ENCODE measurements at places on chromosomes 3 and 15. TPM values are rescaled to one million over a fixed set of nuclear protein-coding genes. Genes with fewer than 3 reads are reported as not detected.

DNA sequence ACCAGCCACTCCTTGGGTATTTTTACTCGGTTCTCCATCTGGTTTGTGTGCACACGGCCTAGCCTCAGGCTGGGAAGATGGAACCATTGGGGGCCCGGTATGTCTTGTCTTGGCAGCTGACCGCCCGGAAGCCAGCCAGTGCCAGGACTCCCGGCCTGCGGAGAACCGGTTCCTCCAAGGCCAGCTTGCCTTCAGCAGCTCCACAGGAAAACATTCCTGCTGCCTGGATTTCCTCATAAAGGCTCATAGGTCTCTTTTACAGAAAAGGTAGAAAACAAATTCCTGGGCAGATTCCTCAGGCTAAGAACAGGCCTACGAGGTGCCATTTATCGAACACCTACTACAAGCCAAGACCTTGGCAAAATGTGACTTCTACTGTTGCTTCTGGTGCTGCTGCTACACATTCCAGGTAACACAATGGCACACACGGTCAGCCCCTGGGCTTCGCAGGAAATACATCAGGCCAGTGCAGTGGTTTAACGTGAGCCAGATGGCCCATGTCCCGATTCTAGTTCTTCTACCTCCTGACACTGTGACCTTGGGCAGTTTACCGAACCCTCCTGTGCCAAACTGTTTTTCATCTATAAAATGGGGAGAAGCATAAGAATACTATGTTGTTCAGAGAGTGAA is 141.8 kb downstream of the OPA1 start:
- no peak for DNase-seq

GRCh38 chr3:66618066-66618465 is 117.2 kb upstream of the LRIG1 start:
- DNase-seq = no peak

The DZIP1L gene
- total RNA-seq = not detected

The KLF13 gene
- total RNA-seq = 32.9 TPM

GRCh38 chr3:61078048-61078752 is 173.1 kb downstream of the FHIT start:
- no peak for DNase-seq

The KCNMB3 gene
- 28.3 TPM for total RNA-seq

DNA sequence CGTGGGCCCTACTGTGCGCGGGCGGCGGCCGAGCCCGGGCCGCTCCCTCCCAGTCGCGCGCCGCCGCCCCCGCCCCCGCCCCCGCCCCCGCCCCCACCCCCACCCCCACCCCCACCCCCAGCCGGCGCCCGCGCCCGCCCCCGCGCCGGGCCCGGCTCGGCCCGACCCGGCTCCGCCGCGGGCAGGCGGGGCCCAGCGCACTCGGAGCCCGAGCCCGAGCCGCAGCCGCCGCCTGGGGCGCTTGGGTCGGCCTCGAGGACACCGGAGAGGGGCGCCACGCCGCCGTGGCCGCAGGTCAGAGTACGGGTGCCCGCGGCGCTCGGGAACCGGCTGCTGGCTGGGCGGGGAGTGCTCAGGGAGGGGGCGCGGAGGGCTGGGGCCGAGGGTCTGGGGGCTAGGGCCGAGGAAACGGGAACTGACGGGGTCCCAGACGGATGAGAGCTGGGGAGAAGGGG is 1.1 kb upstream of the PPARG start:
- no peak for DNase-seq

The C3orf62 gene
- 1.6 TPM for total RNA-seq

DNA sequence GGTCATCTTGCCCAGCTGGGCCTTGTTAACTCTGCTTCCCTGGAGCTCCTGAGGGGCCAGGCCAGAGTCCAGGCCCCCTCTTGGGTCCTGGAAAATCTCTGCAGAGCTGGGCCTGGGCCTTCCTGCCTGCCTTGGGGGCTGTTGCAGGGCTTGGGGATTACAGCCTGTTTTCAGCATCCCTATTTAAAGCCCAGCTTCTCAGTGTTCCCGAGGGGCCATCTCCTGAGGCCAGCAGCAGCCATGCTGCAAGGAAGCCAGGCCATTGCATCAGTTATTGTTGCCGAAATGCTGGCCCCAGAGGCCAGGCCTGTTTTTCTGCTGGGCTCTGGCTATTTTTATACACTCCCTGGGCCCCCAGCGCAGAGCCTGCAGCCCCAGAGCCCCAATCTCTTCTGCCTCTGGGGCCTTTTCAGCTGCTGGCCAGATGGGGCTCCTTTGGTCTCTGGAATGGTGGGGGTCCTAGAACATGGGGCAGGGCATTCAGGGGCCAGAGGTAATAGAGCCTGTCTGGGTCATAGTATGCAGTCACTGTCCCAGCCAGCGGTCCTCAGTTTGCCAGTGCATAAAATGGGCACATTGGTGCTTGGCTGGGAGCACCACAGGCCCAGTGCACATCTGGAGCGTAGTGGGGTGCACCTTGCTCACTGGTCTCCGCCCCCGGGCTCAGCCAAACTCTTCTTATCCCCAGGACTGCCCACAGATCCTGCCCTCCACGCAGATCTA is 28.5 kb downstream of the PLXNA1 start:
- peak; percentile 55 for DNase-seq

GRCh38 chr3:10949197-10949596 is 43.4 kb upstream of the SLC6A1 start:
- no peak for DNase-seq

The ZNF620 gene
- 3.1 TPM for total RNA-seq

The POLQ gene
- 10.0 TPM for total RNA-seq

The TMEM207 gene
- total RNA-seq = not detected

The SH3GL3 gene
- total RNA-seq = not detected

GRCh38 chr3:197183582-197183981 is 114.8 kb downstream of the DLG1 start:
- no peak for DNase-seq

The PTH1R gene
- total RNA-seq = not detected

Data from Karpas-422 (cell line).